ACHN (cell line): ENCODE measurements at places on chromosomes 16 and 17.

GRCh38 chr16:77617996-77618395, 104.3 kb upstream of the NUDT7 start:
- DNase-seq = no peak

DNA sequence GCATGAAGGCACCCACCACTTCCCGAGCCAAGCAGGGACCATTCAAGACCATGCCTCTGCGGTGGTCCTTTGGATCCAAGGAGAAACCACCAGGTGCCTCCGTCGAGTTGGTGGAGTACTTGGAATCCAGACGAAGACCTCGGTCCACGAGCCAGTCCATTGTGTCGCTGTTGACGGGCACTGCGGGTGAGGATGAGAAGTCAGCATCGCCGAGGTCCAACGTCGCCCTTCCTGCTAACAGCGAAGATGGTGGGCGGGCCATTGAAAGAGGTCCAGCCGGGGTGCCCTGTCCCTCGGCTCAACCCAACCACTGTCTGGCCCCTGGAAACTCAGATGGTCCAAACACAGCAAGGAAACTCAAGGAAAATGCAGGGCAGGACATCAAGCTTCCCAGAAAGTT, 63.4 kb downstream of the DHRS7C start:
- no peak for DNase-seq

GRCh38 chr16:68421076-68421475, 27.2 kb downstream of the SMPD3 start:
- DNase-seq = no peak

DNA sequence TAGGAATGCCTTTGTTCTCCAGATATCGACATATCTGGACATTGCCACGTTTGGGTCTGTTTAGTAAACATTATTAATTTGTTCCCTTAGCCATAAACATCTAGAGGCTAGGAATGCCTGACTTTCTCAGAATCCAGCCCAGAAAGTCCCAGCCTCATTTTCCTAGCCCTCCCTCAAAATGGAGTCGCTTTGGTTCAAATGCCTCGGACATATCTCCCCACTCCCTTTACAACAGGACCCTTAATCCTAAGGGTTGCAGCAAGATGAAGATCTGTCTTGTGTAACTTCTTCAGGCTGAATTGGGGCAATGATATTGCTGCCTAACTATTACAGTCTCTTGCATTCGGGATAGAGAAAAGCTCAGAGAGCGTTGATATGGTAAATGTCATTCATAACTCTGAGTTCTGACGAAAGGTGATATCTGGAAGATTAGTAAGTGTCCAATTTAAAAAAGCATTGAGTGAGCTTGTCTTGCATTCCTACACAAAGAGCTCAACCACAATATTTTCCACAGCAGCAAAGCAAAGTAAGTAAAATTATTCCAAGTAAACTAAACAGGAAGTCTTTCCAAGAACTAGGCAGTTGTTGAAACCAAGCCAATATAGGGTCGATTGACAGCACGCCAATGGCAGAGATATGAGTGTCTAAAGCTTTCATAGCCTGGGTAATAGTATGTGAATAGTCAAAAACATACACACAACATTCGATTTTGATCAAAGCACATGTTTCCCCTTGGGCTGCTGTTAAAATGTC, 46.0 kb upstream of the ARL4D start:
- no peak for DNase-seq

- DNase-seq = no peak
These were observed 26.5 kb downstream of the STAT3 start for GRCh38 chr17:42361781-42362186.
